GM06990 (cell line): ENCODE measurements at places on chromosomes 4 and X.
A peak's percentile ranks its signal among the peaks of the same experiment; 100 is the strongest.

DNA sequence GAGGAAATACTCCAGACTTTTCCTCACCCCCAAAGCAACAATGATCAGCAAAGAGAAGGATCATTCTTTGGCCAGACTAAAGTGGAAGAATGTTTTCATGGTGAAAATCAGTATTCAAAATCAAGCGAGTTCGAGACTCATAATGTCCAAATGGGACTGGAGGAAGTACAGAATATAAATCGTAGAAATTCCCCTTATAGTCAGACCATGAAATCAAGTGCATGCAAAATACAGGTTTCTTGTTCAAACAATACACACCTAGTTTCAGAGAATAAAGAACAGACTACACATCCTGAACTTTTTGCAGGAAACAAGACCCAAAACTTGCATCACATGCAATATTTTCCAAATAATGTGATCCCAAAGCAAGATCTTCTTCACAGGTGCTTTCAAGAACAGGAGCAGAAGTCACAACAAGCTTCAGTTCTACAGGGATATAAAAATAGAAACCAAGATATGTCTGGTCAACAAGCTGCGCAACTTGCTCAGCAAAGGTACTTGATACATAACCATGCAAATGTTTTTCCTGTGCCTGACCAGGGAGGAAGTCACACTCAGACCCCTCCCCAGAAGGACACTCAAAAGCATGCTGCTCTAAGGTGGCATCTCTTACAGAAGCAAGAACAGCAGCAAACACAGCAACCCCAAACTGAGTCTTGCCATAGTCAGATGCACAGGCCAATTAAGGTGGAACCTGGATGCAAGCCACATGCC is 89.7 kb downstream of the TET2 start:
- peak; percentile 35 for DNase-seq

- peak; percentile 18 for DNase-seq
These were observed 12.7 kb upstream of the CXCL8 start for GRCh38 chr4:73727685-73728084.

DNA sequence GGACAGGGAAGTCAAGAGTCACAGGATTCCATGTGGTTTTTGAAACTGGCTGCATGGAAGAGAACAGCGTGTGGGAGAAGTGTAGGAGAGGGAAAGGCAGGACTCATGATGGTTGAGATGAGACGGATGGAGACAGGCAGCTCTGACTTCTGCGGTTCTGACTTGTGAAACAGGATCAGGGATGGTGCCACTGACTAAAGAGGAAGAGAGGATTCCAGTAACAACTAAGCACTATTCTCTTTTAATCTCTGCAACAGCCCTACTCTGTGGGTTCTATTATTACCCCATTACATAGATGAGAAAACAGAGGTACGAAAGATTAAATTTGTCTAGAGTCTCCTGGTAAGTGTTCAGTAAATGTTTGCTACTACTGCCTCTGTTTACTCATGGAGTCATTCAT is 156.3 kb downstream of the CBR4 start:
- DNase-seq: peak; percentile 28

DNA sequence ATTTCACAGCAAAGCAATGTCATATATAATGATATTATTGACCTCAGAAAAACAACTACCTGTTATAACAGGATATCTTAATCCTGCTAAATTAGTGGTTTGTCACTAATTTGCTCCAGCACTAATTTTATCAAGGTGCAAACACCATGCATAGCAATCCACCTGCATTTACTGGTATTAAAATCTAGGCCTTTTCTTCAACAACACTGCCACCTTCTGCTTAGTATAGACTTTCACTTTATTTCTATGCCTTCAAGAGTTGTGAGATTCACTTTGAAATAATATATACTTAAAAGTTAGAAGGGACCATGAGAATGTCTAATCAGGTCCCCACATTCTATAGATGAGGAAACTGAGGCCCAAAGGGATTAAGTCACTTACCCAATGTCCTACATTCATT is 82.1 kb upstream of the IQCM start:
- no peak for DNase-seq
